ENCODE measurements at places on chromosomes 7 and 10.

- no peak for DNase-seq
Observed at GRCh38 chr7:756231-756927, 29.3 kb upstream of the PRKAR1B start.

- no peak for DNase-seq
Observed at GRCh38 chr10:102341038-102341688, 54.3 kb upstream of the NFKB2 start.

DNA sequence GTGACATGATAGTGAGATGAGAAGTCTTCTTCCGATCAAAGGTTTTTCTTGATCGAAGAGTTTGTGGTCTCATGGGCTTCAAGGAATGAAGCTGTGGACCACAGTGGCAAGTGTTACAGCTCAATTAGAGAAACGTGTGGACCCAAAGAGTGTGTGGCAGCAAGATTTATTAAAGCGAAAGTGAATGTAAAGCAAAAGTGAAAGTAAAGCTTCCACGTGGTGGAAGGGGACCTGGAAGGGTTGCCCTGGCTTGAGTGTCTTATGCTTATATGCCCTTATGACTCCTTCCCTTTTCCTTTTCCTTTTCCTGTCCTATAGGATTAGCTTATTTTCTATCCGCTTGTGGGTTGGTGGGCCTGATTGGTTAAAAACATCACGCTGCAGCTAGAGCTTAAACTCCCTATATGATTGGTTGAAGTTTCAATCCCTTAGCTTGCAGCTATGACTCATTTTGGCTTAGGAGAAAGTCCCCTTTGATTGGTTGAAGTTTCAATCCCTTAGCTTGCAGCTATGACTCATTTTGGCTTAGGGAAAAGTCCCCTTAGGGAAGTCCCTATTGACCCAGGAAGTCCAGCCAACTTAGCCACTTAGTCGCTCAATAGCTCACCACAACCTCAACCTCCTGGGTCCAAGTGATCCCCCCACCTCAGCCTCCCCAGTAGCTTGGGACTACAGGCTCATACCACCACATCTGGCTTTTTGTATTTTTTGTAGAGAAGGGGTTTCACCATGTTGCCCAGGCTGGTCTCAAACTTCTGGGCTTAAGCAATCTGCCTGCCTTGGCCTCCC is 34.7 kb downstream of the MRPS24 start:
- DNase-seq = peak; percentile 83

GRCh38 chr7:132225216-132226030 is 350.8 kb downstream of the PLXNA4 start:
- no peak for DNase-seq

DNA sequence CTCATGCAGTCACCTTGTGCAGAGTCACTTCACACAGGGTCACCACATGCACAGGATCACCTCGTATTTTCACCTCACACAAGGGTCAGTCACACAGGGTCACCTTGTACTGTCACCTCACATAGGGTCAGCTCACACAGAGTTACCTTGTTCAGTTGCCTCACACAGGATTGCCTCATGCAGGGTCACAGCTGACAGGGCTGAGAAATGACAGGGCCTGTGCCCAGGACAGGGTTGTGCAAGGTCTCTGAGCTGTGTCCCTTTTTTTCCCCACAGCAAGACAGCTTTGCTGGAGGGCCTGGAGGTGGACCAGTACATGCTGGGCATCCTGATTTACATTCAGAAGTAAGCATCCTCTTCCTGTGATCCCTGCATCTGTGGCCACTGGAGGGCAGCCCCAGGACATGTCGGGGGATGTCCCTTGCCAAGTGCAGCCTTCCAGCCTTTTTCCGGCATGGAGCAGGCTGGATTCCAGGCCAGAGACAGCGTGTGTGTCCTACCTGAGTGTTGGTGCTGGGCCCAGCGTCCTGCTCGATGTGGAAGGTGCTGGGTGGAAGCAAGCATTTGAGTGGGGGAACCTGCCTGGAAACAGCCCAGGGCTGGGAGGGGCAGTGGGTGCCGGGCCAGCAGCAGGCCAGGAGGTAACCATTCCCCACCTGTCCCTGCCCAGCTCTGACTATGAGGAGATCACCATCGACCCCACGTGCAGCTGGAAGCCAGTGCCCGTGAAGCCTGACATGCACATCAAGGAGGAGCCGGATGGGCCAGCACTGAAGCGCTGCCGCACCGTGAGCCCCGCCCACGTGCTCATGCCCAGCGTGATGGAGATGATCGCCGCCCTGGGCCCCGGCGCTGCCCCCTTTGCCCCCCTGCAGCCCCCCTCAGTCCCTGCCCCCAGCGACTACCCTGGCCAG is 16.3 kb downstream of the ZMIZ2 start:
- no peak for DNase-seq

DNA sequence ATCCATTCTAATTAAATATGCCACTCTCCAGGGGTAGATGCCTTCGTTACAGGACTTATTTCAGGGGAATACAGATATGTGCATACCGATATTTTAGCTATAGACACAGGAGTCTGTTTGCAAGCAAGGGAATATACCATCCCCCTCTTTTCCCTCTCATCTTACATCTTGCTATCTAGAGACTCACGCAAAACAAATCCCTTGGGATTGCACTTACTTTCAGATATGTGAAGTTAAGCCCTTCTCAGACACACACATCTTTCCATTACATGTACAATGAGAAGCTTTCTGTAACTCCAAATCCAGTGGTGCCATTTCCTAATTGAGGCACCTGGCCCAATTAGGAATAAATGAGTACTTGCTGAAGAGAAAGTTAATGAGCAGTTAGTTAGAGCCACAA is 250.4 kb upstream of the FZD8 start:
- DNase-seq = no peak

- DNase-seq = no peak
Observed at GRCh38 chr7:39085590-39086049, 107.9 kb downstream of the POU6F2 start.

- no peak for DNase-seq
Observed at GRCh38 chr7:129853661-129854268, 99.0 kb downstream of the UBE2H start.

DNA sequence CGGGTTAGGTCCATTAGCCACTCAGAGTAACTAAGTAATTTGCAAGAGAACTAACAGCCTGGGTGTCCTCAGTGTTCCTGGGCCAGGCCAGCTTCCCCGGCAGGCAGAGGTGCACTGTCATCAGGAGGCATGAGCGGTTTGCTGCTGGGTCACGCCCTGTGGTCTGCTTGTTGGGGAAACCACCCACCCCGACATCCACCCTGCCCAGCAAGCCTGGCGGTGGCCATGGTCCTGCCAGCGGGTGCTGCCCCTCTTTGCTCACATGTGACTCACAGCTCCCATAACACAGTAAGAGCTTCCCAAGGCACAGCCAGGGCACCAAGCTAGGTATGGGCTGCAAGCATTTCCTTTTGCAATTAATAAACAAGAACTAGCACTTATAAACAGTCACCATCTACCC is 75.9 kb downstream of the RGS10 start:
- peak; percentile 44 for DNase-seq

DNA sequence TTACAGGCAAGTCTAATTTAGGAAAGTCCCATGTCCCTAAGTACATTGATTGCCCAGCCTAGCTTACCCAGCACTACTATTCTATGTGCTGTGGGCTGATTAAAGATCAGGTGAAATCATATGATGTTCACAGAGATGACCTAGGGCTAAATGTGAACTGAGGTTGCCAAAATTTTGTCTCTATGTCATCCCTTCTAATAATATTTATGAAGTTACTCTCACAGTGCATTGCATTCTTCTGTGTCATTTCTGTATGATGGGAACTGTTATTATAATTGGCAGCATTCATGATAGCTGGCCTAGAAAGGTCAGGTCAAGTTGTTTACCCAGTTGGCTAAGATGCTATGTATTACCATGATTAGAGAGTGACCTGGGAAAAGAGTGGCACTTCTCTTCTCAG is 2.8 kb upstream of the PDK4 start:
- no peak for DNase-seq

- peak; percentile 18 for DNase-seq
Observed at GRCh38 chr10:102615361-102615760, 28.9 kb upstream of the TRIM8 start.

DNA sequence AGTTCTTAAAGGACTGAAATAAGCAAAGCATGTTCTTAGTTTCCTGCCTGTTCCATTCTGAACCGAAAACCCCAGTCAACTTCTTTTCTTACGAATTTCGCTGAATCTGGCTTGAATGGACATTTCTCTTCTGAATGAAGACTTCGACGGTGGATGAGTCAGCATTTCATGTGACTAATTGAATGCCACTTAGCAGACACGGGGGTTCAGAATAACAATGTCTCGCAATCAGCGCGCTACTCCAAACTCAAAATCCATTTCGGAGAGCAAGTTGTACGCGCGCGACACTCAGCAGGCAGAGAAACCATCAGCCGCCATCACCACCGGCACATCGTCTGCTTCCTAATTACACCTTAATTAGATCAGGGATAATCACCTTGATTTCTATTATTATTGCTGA is 239.0 kb upstream of the KLF6 start:
- no peak for DNase-seq

DNA sequence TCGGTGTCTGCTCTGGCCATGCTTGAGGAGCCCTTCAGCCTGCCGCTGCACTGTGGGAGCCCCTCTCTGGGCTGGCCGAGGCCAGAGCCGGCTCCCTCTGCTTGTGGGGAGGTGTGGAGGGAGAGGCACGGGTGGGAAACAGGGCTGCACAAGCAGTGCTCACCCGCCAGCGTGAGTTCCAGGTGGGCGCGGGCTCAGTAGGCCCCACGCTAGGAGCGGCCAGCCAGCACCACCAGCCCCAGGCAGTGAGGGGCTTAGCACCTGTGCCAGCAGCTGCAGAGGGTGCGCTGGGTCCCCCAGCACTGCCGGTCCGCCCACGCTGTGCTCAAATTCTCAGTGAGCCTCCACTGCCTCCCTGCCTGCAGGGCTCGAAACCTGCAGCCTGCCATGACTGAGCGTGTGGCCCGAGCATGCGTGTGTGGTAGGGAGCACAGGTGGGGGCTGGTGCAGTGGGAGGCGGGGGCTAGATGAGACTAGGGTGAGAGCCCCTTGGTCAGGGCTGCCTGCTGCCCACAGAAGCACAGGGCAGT is 223.0 kb downstream of the ZNF248 start:
- DNase-seq = no peak

GRCh38 chr7:15594461-15594860 is 32.6 kb upstream of the AGMO start:
- no peak for DNase-seq

- DNase-seq = no peak
Observed at GRCh38 chr10:93874309-93875031, 19.3 kb upstream of the SLC35G1 start.

DNA sequence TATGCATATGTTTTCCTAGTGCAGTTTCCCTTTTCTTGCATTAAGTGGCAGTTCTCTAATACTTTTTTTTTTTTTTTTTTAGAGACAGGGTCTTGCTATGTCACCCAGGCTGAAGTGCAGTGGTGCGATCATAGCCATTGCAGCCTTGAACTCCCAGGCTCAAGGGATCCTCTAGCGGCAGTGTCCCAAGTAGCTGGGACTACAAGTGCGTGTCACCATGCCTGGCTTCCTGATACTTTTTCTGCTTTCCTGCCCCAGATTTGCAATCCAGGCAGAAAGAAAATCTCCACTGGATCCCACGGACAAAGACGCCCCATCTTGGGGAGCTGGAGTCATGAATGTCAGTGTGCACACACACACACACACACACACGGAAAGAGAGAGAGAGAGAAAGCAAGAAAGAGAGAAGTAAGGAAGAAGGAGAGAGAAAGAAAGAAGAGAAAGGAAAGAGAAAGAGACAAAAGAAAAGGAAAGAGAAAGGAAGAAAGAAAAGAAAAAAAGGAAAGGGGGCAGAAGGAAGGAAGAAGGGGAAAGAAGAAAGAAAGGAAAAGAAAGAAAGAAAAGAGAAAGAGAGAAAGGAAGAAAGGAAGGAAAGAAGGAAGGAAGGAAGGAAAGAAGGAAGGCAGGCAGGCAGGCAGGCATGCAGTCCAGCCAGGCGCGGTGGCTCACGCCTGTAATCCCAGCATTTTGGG is 37.5 kb upstream of the OCM2 start:
- no peak for DNase-seq

DNA sequence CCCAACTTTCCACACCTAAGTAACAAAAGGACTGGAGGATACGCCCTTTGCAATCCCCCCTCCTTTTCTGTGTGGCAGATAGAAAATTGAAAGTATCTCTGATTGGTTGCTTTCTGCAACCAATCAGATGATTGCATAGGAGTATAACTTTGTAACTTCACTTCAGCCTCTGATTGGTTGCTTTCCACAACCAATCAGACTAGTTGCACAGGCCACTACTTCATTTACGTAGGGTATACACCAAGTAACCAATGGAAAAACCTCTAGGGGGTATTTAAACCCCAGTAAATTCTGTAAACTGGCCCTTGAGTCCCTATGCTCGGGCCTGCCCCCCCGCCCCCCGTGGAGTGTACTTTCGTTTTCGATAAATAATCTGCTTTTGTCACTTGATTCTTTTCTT is 1080.4 kb downstream of the CNTNAP2 start:
- DNase-seq = no peak

- DNase-seq = no peak
Observed at GRCh38 chr10:92010047-92010735, 86.6 kb downstream of the BTAF1 start.

GRCh38 chr7:30268586-30268985 is 15.8 kb upstream of the ZNRF2 start:
- no peak for DNase-seq

- peak; percentile 54 for DNase-seq
Observed at GRCh38 chr10:103781329-103782061, 73.9 kb downstream of the SH3PXD2A start.

GRCh38 chr7:112215787-112216186 is 9.3 kb downstream of the ZNF277 start:
- DNase-seq = no peak

DNA sequence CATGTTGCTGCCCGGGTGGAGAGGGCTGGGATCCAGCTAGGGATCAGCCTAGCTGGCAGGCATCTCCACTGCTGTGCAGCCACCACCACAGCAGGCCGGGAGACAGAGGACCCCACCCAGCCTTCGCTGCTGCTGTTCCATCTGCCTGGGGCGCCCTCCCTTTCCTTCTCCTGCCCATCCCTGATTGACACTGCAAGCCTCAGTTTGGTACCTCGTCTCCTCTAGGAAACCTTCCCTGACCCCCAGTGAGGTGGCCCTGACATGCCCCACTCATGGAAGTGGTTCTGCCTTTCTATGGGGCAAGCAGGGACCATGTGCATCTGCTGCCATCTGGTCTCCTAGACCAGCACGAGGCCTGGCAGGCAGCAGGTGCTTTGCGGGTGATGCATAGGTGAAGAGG is 30.4 kb upstream of the DPYSL4 start:
- DNase-seq = no peak

DNA sequence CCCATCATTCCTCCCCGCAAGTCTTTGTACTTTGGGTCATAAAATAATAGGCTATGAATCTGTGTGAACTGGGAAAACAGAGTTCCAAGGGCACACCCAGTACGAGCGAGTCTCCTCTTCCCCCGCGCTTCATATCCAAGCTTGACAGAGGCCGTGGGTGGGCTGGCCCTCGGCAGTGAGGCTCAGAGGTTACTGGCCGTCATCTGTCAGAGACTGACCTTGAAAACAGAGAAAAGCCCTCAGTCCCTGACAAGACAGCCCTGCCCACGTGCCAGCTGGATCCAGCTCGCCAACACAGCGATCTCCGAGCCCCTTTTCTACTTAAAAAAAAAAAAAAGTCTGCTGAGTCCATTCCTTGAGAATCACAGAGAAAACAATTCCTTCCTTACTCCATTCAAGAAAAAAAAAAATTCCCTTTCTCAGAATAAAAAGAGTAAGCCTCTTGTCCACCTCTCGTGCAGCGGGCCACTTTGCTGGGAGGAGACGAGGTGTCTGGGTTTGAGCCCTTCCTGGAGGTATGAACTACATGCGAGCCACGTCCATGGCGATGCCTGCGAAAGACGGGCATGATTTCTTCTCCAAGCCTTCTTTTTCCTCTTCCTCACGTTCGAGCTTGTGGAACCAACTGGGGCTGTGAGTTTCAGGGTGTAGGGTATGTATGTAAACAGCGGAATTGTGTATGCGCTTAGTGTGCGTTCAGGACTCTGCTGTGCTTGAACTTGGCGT is 744 bp upstream of the BICC1 start:
- DNase-seq = no peak

Measured in activated CD4-positive, alpha-beta T cell treated with anti-CD3 and anti-CD28 coated beads, Interleukin-2, amount 50 U/mL, for 16 hours (primary cell).